ENCODE measurements at places on chromosomes 4 and X.

DNA sequence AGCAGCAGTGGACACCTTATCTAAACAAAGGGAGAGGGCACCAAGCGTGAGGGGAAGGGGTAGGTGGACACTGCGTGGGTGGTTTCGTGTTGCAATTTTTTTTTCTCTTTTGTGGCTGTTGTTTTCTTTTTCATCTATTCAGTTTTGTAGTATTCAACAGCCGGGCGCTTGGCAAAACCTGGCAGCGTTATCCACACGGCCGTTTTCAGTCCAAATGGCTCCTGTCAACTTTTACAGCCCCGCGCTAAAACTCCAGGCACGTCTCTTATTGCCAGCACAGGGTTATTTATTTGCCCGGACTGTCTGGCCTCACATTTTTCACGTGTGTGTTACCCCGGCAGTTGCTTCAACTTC, 192.2 kb downstream of the BCOR start:
- no peak for DNase-seq

DNA sequence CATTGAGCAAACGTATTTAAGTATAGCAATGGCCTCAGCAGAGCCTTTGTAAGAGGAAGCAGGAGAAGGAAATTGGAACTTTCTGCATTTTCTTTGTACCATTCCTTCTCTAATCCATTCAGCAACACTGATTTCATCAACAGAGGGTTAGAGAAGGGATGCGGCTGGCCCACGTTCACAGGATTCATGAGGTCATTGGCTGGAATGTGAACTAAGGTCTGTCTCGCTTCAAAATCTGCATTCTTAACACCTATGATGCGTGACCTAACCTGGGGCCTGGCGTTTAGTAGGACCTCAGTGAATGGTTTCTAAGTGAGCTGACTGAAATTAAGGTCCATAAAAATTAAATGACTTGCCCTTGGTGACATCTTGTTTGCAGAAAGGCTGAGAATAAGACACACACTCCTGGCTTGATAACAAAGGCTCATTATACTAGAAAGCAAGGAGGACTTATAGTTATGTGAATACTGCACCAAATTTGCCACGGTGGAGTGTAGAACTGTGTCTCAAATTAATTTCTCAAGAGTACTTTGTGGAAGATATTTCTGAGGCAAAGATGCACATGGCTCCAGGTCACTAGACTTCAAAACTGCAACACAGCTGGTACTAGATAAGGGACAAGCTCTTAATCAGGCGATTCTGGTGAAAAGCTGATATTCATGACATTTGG, 25.4 kb downstream of the FGFBP1 start:
- DNase-seq = no peak

DNA sequence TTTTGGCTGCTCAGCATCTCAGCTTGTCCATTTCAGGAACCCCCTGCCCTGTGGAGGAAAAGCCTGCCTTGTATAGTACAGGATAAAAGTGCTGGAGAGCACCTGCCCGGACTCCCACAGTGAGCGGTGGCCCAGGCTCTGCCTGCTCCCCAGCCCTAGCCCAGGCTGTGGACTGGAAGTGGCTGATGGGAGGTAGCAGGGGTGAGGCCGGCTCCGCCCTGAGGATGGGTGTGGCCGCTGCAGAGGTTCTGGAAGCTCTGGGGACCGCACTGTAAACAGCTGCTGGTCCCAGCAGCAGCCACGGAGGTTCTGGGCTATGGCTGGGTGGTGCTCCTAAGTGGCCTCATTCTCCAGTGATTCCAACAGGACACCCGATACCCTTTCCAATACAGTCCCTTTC, 56.6 kb upstream of the HELT start:
- no peak for DNase-seq

DNA sequence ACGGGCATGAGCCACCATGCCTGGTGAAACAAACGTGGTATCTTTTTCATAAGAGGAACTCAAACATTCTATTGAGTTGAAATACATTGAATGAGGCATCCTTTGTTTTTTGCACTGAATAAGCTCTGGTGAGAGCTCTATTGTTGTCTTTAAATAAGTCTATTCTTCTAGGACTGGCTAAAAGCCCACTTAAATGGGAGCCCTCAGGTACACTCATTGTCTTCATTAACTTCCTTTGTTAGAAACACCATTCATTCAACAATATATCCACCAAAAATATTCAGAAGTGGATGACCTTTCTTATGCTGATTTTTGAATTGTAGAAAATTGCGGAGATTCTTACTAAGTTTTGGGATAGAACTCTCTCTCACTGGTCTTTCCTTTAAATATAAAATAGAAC, 568.0 kb downstream of the IL1RAPL1 start:
- no peak for DNase-seq

DNA sequence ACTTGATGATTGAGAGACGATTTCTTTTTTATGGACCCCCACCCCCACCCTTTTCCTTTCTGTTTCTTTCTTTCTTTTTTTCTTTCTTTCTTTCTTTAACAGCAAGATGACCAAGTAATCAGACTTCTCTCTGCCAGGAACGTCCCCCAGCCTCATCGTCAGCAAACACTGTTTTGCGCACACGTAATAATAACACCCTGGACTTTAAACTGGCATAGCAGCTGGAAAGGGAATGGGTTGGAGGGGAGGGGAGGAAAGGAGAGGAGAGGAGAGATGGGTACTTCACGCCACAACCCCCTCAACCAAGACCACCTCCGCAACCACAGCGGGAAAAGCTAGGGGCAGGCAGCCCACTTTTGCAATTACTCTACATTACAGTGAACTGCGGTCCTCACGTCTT, 1.1 kb downstream of the GABRA2 start:
- no peak for DNase-seq

DNA sequence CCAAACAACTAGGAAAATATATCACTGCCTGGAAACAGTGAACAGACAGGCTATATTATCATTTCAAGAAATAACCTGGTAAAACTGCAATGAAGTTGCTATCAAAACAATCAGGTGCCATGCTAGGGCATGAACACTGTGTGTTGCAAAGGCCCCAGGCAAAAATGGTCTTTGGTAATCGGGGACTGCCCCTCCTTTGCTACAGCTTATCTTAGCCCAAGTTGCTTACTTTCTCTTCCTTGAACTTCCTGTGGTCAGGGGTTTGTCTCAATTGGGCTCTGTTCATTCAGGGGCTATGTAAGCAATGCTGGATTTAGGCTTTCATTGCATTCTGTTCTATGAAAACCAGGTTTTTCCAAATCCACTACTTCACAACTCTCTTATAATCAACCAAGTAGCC, 30.4 kb downstream of the SCML1 start:
- DNase-seq = no peak
